ENCODE measurements at places on chromosomes 1 and 21.

DNA sequence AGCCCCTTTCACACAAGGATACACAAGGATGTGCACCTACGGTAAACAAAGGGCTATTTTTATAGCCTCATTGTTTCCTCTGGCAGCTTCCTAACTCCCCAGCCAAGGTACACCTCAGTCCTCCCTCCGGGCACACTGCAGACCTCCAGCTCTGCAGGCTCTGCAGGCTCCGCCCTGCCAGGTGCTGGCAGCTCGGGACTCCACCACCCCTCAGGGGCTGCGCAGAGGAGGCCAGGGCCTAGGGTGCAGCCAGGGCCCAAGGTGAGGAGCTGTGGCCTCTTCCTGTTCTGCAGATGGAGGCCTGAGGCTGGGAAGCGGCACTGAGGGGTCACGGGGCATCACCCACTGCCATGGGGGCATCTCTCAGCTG, 19.8 kb upstream of the CLSTN1 start:
- DNase-seq = no peak

- DNase-seq = peak; percentile 46
These were observed 4.5 kb downstream of the DLGAP3 start for GRCh38 chr1:34924759-34925555.

GRCh38 chr1:32060914-32061313, 11.8 kb upstream of the TMEM39B start:
- no peak for DNase-seq

DNA sequence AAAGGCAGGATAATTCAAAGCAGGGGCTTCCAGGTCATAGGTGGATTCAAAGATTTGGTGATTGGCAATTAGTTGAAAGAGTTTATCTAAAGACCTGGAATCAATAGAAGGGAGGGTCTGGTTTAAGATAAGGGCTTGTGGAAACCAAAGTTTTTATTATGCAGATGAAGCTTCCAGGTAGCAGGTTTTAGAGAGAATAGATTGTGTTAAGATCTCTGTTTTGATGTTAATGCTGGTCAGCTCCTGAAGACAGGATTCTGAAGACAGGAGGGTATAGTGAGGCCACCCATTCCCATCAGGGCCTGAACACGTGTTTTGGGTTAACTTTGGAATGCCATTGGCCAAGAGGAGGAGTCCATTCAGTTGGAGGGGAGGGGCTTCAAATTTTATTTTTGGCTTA, 6.1 kb upstream of the PTBP2 start:
- DNase-seq = no peak

DNA sequence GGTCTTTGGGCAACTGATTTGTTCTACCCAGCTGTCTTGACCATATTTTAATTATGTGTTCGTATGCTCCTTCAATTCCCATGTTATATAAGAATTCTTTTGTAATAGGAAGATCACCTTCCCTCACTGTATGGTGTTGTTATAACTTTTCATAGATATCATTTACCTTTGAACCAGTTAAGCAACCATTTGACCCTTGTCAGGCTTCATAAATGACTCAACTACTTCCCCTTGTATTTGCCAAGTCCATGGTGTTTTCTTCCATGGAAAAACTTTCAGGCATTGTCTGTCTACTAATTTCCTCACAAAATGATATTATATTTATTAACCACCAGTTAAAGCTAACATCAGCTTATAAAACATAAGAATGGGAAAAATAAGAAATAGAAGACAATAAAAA, 5.1 kb downstream of the BPNT1 start:
- DNase-seq = peak; percentile 9

DNA sequence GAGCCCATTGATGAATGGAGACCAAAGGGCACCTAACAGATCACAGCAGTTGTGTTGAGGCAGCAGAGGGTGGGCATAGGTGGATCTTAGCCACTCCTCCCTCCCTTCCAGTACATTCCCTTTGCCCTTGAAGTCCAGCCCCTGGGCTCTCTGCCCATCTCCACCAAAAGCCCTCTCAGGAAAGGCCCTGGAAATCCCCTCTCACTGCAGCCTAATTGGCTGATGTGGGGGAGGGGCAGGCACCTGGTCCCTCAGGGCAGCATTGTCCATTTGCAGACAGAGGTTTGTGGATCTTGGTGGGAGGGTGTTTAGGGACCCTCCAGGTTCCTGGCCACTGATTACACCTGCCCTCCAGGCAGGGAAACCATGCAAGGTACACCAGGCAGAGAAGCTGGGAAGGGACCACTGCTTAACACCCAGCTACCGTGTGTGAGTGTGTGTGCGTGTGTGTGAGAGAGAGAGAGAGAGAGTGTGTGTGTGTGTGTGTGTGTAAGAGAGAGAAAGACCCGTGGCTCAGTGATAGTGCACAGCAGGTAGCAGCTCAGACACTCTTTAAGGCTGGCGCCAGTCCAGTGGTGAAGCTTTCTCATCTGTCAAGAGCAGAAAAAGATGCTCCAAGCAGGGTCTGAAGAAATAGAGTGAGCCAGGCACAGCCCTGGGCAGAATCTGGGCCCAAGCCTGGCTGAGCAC, 71.1 kb downstream of the MATN1 start:
- DNase-seq = no peak
